Transverse colon (tissue), 4 donors: ENCODE measurements at places on chromosomes 12 and 14. TPM values are rescaled to one million over a fixed set of nuclear protein-coding genes. Genes with fewer than 3 reads are reported as not detected.

Gene FGD4
- 99.4 TPM for total RNA-seq

Gene SYT1
- 1.9 TPM for total RNA-seq

Gene DEPDC4
- total RNA-seq = 1.00 TPM

Gene C1QL4
- total RNA-seq = not detected

Gene HSPB8
- total RNA-seq = 59.8 TPM

Gene GNPNAT1
- total RNA-seq = 16.5 TPM

Gene KRT7
- 0.75 TPM for total RNA-seq

Gene BMP4
- total RNA-seq = 11.2 TPM

Gene NKX2-1
- not detected for total RNA-seq

Gene RILPL1
- 4.9 TPM for total RNA-seq

Gene RDH16
- not detected for total RNA-seq
